ENCODE measurements at places on chromosomes 3 and 15. TPM values are rescaled to one million over a fixed set of nuclear protein-coding genes. Genes with fewer than 3 reads are reported as not detected.

Gene PIF1
- 5.7 TPM for polyA plus RNA-seq

Gene CCDC54
- polyA plus RNA-seq = 0.36 TPM

Gene IL16
- 5.4 TPM for polyA plus RNA-seq

Gene AGTR1
- 18.4 TPM for polyA plus RNA-seq

Gene BOC
- polyA plus RNA-seq = 22.9 TPM

Gene UQCC5
- polyA plus RNA-seq = 14.9 TPM

Gene PBRM1
- 54.5 TPM for polyA plus RNA-seq

Gene TMEM39A
- polyA plus RNA-seq = 46.2 TPM

Gene ZCWPW2
- 1.7 TPM for polyA plus RNA-seq

Gene PP2D1
- polyA plus RNA-seq = 0.18 TPM

Gene MORC1
- polyA plus RNA-seq = 0.51 TPM

Gene SKOR1
- polyA plus RNA-seq = 0.49 TPM

Gene NDUFAF3
- polyA plus RNA-seq = 91.6 TPM

Gene REC114
- polyA plus RNA-seq = not detected

Gene ZNF660
- 8.3 TPM for polyA plus RNA-seq

Gene FLNB
- 186 TPM for polyA plus RNA-seq

Gene POPDC2
- polyA plus RNA-seq = 4.8 TPM

Gene CKMT1A
- 1.4 TPM for polyA plus RNA-seq

Gene TF
- 3.9 TPM for polyA plus RNA-seq

Gene TMEM44
- 23.6 TPM for polyA plus RNA-seq

Gene ANKRD63
- polyA plus RNA-seq = 0.48 TPM

Gene CCR8
- not detected for polyA plus RNA-seq

Gene SPTSSB
- 6.0 TPM for polyA plus RNA-seq

Gene ERICH6
- polyA plus RNA-seq = 0.69 TPM

Gene SNX33
- polyA plus RNA-seq = 19.9 TPM

Gene SSUH2
- polyA plus RNA-seq = 4.5 TPM

Gene RASGRP1
- polyA plus RNA-seq = 13.9 TPM

Gene CPN2
- 0.85 TPM for polyA plus RNA-seq

Gene RAD18
- 10.9 TPM for polyA plus RNA-seq
